ENCODE measurements at places on chromosomes 12 and 14. TPM values are rescaled to one million over a fixed set of nuclear protein-coding genes. Genes with fewer than 3 reads are reported as not detected.
A peak's percentile ranks its signal among the peaks of the same experiment; 100 is the strongest.

GRCh38 chr12:118439068-118439467 lies 62.7 kb downstream of the SUDS3 start:
- no peak overlapping the region for H3K27ac ChIP-seq
- H3K4me3 ChIP-seq, result no peak overlapping the region
- no peaks in the 10 kb centered on the region for H3K36me3 ChIP-seq
- DNase-seq, result no peak

DNA sequence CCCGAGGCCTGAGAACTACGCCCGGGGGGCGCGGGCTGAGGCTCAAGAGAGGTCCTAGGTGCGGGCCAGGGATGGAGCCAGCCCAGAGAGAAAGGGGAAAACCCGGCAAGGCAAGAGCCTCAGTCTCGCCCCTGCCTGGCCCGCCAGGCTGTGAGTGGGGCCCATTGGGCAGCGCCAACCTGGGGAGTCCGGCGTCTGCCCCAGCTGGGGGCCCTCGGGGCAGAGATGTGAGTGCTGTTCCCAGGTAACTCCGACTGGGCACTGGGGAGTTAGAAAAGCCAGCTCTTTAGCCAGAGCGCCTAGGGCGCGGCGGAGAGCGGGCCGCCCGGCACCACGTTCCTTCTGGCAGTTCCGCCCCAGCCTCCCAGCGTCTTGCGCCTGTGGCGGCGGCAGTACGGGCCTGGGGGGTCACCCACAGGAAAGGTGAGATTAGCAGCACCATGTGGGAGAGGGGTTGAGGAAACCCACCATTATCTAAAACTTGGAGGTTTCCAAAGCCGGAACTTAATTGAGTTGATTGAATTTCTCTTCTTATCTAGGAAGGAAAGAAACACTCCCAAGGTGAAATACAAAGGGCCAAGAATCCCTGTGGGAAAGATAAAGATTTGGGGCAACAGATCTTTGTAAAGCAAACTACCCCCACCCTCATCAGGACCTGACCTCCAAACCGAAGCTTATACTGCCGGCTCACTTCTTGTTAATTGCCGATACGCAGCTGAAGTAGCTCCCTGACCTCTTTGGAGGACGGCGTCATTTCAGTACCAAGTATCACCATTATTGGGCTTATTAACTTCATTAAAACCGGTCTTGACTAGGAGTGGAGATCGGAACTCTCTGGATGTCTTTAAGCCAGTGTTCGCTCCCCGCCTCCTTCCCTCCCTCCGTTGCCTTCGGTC lies 11.6 kb downstream of the OTX2 start:
- DNase-seq, result no peak
- no peak overlapping the region for H3K27ac ChIP-seq
- H3K4me1 ChIP-seq, result no peaks in the 10 kb centered on the region
- H3K27me3 ChIP-seq, result peaks cover 79% of the 10 kb centered on the region
- no peak overlapping the region for H3K4me3 ChIP-seq
- no peaks in the 10 kb centered on the region for H3K36me3 ChIP-seq

- peaks cover 2% of the 10 kb centered on the region for H3K27me3 ChIP-seq
- no peak overlapping the region for H3K27ac ChIP-seq
- H3K4me3 ChIP-seq, result no peak overlapping the region
- no peak for DNase-seq
Measured at GRCh38 chr14:91956616-91957015, 9.1 kb upstream of the FBLN5 start.

DNA sequence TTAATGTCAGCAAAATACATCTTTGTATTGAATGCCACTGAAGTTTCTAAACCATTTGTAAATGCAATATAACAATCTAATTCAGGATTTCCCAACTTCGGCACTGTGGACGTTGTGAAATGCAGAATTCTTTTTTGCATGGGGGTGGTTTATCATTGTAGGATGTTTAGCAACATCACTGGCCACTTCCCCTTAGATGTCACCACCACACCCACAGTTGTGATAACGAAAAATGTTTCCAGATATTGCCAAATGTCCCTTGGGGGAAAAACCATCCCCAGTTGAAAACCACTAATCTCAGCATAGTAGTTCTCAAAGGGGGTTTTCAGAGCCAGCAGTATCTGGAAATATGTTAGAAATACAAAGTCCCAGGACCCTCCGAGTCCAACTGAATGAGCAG lies 203.3 kb downstream of the NAV3 start:
- no peaks in the 10 kb centered on the region for H3K27me3 ChIP-seq
- peaks cover 5% of the 10 kb centered on the region for H3K36me3 ChIP-seq
- peaks cover 13% of the 10 kb centered on the region for H3K4me1 ChIP-seq
- H3K27ac ChIP-seq, result peak overlapping the region; percentile 84

ACOT2 gene
- polyA plus RNA-seq, result 34.9 TPM

TBC1D30 gene
- 0.34 TPM for polyA plus RNA-seq
